Kidney epithelial cell (primary cell): ENCODE measurements at places on chromosomes 11 and 22. TPM values are rescaled to one million over a fixed set of nuclear protein-coding genes. Genes with fewer than 3 reads are reported as not detected.
A peak's percentile ranks its signal among the peaks of the same experiment; 100 is the strongest.

The FAM111B gene
- 3.2 and 3.8 TPM in 2 replicates for total RNA-seq

- DNase-seq, result peak; percentile 25
Observed at GRCh38 chr22:36977947-36978660, 41.1 kb downstream of the TST start.

DNA sequence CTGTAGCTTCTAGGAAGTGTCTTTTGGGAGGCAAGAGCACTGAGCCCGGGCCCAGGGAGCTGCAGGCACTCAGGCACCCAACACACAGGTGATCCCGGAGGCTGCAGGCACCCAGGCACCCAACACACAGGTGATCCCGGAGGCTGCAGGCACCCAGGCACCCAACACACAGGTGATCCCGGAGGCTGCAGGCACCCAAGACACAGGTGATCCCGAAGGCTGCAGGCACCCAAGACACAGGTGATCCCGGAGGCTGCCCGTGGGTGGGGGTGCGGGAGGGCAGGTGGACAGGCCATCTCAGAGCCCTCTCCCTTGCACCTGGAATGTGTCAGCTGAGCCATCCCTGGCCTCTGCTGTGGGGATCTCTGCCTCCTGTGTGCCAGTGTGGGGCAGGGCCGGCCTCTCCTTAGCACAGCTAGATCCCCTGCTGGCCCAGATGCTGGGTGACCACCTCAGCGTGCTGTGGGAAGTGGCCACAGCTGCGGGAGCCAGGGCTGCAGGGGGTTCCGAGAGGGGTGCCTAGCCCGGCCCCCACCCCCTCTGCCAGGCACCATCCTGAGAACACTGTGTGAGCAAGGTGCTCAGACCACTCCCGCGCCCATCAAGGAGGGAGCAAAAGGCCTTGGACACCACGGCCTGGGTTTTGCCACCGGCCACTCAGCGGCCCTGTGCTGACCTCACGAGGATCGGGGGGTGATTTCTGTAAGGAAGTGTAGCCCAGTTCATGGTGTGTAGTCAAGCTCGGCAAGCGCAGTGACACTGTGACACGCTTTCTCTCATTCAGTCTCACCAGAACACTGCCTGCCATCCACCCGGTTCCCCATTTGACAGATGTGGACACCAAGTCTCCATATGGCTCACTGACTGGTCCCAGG lies 14.2 kb downstream of the MRGPRG start:
- DNase-seq, result no peak

GRCh38 chr11:120652705-120653335 lies 141.3 kb downstream of the GRIK4 start:
- DNase-seq, result no peak

The F2 gene
- total RNA-seq, result not detected in 2 replicates

DNA sequence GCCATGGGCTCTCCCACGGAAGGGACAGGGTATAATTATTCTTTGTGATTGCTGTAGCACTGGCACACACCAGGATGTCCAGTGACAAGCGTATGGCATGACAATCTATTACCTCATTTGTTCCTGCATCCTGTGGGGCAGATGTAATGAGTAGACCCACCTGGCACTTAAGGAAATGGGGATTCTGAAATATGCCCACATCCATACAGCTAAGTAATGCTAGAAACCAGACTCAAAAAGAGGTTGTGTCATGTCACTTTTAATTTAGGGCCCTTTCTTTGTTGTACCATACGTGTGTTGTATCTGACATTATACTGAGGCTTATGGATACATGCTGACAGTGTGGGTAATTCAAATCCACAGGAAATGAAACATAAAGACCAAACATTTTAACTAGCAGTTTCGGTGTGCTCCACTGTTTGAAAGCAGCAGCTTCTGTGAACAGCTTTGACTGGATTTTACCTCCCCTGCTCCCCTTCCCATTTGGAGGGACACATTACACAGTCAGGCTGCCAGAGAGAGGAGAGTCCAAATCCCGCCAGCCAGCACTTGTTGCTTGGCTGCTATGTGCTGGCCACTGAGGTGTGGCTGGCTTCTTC lies 21.2 kb downstream of the GRAMD1B start:
- DNase-seq, result no peak

GRCh38 chr11:61297746-61298145 lies 2.6 kb upstream of the VWCE start:
- DNase-seq, result peak; percentile 86

The OVCH2 gene
- not detected in 2 replicates for total RNA-seq

- DNase-seq, result no peak
Observed at GRCh38 chr11:71519546-71519945, 7.5 kb upstream of the KRTAP5-7 start.

The HPS5 gene
- total RNA-seq, result 15.1 and 15.7 TPM in 2 replicates

GRCh38 chr11:45713573-45713972 lies 48.2 kb upstream of the CHST1 start:
- no peak for DNase-seq

DNA sequence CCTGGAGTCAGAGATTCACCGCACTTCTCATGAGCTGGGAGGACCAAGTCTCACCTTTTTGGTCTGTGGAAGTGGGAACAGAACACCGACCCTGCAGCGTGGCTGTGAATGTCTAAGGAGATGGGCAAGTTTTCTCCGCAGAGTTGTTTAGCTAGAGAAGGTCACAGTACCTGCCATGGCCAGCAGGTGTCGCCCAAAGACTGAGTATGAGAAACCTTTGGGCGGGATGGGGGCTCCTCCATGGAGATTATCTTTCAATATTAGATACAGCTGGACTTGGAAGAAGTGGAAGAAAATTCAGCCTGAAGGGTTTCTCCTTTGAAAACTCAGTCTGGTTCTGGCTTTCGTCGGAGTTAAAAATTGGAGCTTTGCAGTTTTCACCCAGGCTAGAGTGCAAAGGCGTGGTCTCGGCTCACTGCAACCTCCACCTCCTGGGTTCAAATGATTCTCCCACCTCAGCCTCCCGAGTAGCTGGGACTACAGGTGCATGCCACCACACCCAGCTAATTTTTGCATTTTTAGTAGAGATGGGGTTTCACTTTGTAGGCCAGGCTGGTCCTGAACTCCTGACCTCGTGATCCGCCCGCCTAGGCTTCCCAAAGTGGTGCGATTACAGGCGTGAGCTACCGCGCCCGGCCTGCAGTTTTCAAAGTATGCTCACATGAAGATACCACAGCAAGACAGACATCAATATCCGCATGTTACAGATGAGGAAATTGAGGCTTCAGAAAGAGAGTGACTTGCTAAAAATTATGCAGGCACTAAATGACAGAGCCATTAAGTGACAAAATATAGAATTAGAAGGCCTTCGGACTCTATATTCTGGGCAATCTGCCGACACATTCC lies 10.7 kb upstream of the DSCAML1 start:
- DNase-seq, result no peak

The EXPH5 gene
- total RNA-seq, result 8.5 and 10.1 TPM in 2 replicates

The BTBD18 gene
- not detected in 2 replicates for total RNA-seq

GRCh38 chr11:106986261-106986660 lies 32.0 kb downstream of the GUCY1A2 start:
- DNase-seq, result no peak

The DKK3 gene
- 164 and 204 TPM in 2 replicates for total RNA-seq

The SLC17A6 gene
- not detected in 2 replicates for total RNA-seq

- peak; percentile 12 for DNase-seq
Observed at GRCh38 chr11:117300283-117300663, 9.1 kb downstream of the BACE1-AS start.

GRCh38 chr11:124923296-124923695 lies 4.2 kb downstream of the HEPN1 start:
- no peak for DNase-seq

GRCh38 chr11:17267576-17267975 lies 9.0 kb upstream of the NUCB2 start:
- peak; percentile 83 for DNase-seq

DNA sequence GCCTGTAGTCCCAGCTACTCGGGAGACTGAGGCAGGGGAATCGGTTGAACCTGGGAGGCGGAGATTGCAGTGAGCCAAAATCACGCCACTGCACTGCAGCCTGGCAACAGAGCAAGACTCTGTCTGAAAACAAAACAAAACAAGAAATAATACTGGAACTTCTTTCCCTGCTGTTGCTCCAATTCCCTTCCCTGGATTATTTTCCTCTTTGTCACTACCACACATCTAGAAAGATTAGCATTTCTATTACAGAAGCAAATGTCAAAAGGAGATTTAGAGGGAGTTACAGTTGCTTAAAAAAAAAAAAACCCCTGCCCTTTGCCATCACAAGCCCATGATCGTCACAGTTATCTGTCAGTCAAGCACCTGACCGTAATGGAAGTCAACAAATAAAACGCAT lies 17.7 kb upstream of the SCGB1D1 start:
- DNase-seq, result no peak

DNA sequence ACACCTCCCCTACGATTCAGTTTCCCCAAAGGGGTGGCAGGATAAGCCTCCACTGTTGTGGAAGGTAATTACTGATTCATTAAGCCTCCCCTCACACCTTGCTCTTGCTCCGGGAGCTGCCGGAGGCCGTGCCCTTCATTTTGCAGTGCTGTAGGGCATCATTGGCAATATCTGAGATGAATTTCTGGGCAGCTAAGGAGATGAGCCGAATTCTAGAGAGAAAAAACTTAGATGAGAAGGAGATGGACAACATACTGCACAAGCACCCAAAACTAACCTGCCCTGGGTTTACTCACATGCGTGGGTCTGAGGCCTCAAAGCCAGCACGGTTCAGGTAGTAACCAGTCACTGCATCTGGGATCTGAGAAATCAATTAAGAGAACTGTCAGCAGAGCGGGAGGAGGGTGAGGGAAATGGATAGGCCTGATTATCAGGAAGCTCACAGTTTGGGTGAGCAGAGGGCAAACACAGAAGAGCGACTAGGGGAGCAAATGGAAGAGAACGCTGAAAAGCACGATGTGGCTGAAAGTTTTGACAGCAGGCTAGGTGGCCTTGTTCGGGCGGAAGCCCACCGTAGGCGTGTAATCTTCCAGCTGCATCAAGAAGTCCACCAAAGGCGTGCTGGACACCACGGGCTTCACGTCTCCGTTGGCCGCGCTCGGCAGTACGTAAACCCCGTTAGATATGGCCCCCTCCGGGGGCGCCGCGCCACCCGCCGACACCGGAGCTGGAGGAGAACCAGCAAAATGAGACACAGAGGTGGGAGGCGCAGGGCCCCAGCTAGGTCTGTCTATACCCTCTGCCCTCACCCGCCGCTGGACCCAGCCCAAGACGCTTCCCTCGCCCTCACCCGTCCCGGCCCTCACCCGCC lies 689 bp downstream of the TAF10 start:
- DNase-seq, result no peak

DNA sequence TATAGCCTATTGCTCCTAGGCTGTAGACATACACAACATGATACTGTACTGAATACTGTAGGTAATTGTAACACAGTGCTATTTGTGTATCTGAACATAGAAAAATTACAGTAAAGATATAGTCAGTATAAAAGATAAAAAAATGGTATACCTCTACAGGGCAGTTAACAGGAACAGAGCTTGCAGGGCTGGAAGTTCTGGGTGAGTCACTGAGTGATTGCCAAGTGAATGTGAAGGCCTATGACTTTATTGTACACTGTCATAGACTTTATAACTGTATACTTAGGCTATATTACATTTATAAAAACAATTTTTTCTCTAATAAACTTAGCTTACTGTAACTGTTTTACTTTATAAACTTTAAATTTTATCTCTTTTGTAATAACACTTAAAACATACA lies 332.4 kb upstream of the ARHGAP42 start:
- no peak for DNase-seq

The OR51D1 gene
- total RNA-seq, result not detected in 2 replicates

- DNase-seq, result no peak
Observed at GRCh38 chr22:38235240-38235850, 33.6 kb downstream of the MAFF start.

GRCh38 chr11:31218847-31219246 lies 150.7 kb downstream of the DCDC1 start:
- no peak for DNase-seq

DNA sequence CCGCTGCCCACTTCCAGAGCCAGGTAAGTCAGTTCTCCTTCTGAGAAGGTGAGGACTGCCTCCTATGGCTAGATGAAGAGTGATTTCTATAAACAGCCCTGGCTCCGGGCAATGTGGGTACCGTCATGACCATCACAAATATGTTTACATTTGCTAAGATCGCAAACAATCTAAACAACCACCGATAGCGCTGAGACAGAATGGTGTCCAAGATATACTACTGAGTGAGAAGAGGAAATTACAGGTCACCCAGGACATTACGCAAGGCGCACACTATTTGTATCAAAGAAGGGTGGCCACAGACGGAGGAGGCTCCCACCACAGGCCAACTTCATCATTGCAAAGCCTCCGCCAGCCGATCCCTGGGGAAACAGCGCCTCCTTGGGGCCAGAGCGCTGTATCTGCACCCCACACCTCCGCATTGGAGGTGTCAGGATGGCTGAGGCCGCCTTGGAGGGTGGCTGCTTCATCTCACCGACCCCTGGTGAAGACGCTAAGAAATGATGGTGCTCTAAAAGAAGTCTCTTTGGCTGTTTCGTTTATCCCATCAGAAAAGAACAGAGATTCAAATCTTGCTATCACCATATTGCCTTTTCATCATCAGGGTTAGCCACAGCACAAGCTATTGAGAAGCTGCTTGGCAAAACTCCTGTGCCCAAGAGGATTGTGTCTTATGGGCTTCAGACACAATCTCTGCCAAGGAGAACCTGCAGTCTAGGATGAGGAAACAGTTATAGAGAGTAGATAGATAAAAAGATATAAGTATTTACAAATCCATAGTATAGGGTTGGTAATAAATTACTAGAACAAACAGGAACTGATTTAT lies 12.3 kb upstream of the ASRGL1 start:
- DNase-seq, result no peak

The GSTT2 gene
- 0.50 and 1.2 TPM in 2 replicates for total RNA-seq

DNA sequence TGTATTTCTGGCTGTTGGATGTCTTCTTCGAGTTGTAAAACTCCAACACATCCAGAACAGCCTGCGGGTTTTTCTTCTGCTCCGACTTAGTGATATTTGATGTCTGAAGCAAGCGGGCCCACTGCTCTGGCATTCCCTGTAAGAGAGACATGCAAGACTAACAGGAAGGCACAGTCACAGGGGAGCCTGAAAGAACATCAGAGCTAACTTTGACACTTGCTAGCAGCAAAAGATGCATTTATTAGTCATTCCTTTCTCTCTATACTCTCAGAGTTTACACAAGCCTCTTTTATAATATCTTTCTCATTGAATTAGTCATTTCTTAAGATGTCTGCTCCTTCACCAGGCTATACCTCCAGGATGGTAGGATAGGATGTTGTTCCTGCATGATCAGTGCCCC lies 77.8 kb upstream of the GDPD4 start:
- DNase-seq, result no peak

The PPFIBP2 gene
- total RNA-seq, result 6.0 and 7.5 TPM in 2 replicates

The KCNK7 gene
- total RNA-seq, result not detected in 2 replicates
